ENCODE measurements at places on chromosomes 6 and 20.

- no peak for DNase-seq
Measured at GRCh38 chr20:40368876-40369275, 320.2 kb downstream of the MAFB start.

- DNase-seq: no peak
Measured at GRCh38 chr6:31214516-31214915, 44.0 kb upstream of the POU5F1 start.

- no peak for DNase-seq
Measured at GRCh38 chr6:122422614-122423267, 23.3 kb downstream of the HSF2 start.

DNA sequence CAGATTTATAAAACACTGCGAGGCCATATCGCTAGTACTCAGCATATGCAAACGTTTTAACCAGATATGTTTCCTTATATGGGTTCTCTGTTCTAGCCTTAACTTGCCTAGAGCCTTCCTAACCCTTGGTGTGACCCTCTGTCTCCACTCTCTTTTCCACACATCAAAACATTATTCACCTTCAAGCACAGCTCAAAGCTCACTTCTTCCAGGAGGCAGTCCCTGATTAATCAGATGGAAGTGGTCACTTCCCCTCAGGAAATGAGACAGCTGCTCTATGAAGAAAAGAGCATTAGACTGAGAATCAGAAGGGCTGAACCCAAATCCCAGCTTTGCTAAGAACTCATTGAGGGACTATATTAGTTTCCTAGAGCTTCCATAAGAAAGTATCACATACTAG is 39.8 kb upstream of the SLC17A4 start:
- no peak for DNase-seq

DNA sequence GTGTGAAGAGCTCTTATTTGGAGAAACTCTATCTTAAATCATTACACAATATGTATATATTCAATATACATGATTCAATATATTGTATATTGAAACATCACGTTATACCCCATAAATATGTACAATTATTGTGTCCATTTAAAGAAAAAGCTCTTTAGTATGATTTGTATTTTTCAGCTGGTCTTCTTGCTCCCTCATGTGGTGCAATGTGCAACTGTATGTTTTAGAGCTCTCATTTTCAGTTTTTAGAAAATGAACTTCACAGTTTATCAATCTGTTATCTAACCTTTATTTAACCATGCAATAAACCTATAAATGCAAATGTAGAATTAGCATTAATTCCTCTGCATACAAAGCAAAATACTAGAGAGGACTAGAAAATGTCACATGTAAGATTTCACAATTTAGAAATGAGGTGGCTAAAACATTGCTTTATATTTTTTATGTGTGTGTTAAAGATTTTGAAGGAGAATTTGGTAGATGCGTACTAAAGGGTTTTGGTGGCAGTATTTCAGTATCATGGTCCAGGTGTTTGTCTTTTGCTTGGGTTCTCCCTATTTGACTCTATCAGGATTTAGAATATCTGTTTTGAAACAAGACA is 167.1 kb downstream of the PHF3 start:
- peak; percentile 2 for DNase-seq

- peak; percentile 99 for DNase-seq
Measured at GRCh38 chr6:27838058-27838944, 73.9 kb downstream of the OR2B2 start.

DNA sequence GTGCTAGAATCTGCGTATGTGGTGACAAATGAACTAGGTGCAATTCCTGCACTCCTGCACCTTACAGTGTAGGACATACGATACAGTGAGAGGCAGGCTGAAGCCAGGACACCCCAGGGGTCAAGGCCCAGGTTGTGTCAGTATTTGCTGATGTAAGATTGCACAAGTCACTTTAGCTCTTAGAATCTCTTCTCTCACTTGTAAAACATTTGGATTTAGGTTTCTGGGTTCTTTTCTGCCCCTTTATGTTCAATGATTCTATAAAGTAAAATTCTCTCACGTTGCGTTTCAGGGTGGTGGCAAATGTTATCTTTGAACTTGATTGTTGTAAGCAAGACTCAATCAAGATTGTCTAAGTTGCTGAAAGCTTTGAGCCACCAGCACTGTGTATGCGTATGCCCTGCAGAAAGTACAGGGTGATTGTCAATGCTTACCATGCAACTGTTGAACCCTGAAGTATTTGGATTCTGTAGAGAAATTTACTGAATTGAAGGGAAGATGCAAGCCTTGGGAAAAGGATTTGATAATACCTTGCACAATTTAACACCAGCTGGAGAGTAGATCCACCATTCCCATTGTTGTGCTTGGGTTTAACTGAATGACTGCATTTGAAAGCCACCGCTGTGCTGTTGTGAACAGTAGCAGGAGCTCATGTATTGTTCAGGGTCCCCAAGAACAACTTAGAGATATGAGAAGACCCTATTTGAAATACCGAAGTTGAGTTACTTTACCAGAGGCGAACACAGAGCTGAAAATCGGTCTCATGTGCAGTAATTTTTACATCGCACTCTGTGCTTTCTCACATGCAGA is 106.1 kb upstream of the CITED2 start:
- no peak for DNase-seq

DNA sequence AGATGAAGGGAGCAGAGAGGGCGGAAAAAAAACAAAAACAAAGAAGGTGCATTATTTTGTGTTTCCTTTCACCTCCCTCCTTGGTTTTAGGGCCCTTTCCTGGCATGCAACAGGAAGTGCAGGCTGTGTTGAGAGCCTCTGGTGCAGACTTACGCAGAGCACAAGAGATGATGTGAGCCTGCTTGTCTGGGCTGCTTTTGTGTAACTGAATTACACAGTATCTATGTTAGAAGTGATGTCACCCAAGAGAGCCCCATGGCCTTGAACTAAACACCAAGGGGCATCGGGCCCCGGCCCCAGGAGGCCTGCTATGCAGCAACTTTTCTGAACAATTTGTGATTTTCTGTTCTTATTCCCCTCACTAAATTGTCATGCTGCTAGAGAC is 25.5 kb downstream of the GNAS start:
- DNase-seq: no peak

- DNase-seq: no peak
Measured at GRCh38 chr6:28587746-28588075, 62.0 kb downstream of the GPX5 start.

DNA sequence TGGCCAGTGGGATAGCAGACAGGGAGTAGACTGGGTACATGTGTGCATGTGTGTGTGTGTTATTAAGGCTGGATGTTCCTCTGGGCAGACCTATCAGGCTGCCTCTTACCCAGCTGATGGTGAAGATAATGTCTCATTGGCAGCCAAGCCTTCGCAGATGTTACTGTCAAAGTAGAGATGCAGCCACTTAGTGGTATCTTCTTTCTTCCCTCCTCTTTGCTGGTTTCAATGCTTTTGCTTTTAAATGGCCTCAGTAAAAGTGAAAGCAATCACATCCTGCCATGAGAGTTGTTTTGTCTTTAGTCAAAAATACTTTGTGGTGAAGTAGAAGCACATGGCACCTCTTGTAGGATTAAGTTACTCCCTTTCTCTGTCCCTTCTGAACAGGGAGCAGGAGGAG is 57.5 kb downstream of the SNRNP48 start:
- DNase-seq: no peak

GRCh38 chr6:111888928-111889695 is 15.9 kb upstream of the FYN start:
- DNase-seq: peak; percentile 39

DNA sequence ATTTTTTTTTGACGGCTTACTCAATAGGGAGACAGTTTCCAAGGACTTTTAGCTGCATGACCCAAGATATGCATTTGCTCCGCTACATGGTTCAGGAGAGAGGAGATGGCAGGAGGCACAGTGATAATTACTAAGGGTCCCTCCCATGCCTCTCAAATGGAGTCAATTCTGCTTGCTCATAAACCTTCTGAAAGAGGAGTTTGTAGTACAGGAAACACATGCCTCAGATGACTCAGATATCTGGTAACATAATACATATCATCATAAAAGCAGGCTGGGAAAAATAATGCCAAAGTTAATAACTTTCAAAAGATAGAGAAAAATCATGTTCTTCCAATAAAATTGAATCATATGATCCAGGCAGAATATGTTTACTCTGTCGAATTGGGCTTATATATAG is 97.6 kb upstream of the DEFB112 start:
- DNase-seq: no peak

DNA sequence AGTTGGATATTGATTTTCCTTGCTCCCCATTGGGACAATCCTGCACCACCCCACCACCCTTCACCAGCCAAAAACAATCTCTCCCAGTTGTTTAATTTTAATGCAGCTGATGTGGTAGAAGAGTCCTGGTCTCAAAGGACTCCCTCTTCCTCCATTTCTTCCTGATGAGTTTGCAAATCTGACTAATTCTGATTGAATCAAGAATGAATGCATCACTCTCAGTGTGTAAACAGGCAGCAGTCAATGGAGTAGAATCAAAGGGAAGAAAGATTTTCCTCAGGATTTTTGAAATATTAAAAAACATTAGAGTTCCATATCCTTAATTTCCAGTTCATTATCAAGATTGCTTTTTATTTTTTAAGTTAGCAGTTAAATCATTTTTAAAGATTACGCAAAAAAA is 54.0 kb downstream of the PLG start:
- no peak for DNase-seq

DNA sequence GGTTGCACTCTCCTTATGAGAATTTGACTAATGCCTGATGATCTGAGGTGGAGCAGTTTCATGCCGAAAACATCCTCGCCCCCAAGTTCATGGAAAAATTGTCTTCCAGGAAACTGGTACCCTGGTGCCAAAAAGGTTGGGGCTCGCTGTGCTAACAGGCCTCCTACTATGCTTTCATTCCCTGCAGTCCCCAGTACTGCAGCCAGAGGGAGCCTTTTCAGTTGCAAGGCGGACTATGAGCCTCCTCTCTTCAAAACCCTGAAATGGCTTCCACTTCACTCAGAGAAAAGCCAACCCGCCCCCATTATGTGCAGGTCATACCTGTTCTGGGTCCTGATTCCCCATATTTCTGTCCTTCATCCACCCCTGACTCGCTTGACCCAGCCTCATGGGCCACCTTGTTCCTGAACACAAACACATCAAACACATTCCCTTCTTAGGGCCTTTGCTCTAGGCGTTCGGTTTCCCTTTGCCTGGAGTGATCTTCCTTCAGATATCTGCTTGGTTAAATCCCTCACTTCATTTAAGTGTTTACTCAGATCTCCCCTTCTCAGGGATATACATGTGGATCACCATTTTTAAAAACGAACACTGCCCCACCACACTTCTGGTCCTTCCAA is 173.7 kb downstream of the PHACTR1 start:
- DNase-seq: no peak

DNA sequence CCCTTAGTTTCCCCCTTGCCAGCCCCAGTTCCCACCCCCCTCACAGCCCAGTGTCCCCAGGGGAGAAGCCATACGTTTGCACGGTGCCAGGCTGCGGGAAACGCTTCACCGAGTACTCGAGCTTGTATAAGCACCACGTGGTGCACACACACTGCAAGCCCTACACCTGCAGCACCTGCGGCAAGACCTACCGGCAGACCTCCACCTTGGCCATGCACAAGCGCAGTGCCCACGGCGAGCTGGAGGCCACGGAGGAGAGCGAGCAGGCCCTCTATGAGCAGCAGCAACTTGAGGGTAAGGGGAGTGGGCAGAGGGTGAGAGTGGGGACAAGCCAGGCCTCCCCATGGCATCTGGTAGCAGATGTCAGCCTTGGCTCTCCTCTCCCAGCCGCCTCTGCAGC is 5.1 kb upstream of the DEF6 start:
- DNase-seq: no peak

- DNase-seq: no peak
Measured at GRCh38 chr6:158041788-158042187, 60.1 kb downstream of the SYNJ2 start.

DNA sequence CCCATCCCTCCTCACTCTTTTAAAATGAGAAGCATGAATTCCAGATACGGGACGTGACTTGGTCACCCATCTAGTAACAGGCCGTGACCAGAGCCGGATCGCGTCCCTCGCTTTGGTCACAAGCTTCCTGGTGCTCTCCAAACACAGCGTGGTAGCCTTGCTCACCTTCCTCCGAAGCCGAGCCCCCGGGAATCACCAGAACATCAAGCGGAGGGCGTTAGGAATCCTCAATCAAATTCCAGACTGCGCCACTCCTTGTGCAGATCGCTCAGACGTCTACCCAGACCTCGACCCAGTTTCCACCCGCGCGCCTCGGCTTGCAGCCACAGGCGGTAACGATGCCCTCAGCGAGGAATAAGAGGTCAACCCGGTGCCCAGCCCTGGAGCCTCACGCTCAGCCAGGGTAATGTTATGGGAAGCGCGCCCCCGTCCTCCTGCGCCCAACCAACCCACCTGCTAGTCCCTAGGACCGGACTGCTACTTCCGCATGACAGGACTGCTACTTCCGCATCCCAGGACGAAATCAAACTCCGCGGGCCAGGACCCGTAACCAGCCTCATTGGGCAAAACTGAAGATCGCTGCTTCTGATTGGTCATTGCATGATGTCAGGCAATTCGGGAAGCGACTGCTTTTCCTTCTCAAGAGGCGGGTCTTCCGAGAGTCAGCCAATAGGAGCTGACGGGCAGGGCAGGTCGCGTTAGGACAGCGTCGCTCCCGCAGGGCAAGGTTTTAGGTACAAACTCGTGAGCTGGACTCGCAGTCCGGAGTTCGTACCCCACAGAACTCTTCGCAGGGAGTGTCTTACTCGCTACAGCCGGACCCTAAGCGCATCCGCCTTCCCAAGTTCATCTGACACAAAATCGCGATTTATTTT is at the start of gene MTFR2:
Gene MTFR2 (minus strand): TSS at position 501 of the 875 bp plus-strand sequence. CDS start 1,212 bp downstream, outside the sequence.
- DNase-seq: peak; percentile 92

DNA sequence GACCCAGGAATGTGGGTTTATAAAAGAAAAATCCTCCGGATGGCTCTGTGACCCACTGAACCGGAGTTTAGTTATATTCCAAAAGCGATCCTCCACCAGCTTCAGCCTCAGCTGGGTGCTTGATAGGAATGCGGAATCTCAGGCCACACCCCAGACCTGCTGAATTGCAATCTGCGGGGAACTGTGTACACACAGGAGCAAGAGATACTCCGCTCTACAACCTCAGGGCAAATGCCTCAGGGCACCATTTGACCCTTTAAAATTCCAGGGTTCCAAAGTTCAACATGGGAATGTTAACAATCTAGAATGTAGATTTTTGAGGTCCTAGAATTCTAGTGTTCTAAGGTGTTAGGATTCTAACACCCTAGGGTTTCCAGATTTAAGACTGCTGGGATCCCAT is 10.8 kb downstream of the BPIFA2 start:
- no peak for DNase-seq

DNA sequence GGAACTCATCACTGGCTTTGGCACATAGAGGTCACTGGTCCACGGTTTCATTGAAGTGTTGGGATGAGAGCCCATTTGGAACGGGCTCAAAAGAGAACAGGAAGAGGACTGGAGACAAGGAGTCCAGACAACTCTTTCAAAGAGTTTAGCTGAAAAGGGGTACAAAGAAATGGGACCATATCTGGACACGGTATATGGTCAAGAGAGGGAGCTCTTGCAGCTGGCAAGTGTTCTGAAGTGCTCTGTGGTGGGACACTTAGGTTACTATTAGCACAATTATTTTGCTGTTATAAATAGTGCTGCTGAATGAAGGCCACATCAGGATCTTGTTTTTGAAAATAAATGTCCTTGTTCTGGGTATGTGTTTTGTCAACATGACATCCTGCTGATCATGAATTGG is 4.6 kb downstream of the SGK2 start:
- DNase-seq: no peak
